Renal pelvis (tissue), 12 donors: ENCODE measurements at places on chromosomes 7 and 10. TPM values are rescaled to one million over a fixed set of nuclear protein-coding genes. Genes with fewer than 3 reads are reported as not detected.

The CDCA7L gene
- 49.4 TPM for polyA plus RNA-seq

The SRGN gene
- 10.2 TPM for polyA plus RNA-seq

The TRIM4 gene
- polyA plus RNA-seq, result 39.5 TPM

The AKR1D1 gene
- not detected for polyA plus RNA-seq

The DRGX gene
- not detected for polyA plus RNA-seq

The SLC35G1 gene
- 7.8 TPM for polyA plus RNA-seq

The OR2A1 gene
- polyA plus RNA-seq, result 1.2 TPM

DNA sequence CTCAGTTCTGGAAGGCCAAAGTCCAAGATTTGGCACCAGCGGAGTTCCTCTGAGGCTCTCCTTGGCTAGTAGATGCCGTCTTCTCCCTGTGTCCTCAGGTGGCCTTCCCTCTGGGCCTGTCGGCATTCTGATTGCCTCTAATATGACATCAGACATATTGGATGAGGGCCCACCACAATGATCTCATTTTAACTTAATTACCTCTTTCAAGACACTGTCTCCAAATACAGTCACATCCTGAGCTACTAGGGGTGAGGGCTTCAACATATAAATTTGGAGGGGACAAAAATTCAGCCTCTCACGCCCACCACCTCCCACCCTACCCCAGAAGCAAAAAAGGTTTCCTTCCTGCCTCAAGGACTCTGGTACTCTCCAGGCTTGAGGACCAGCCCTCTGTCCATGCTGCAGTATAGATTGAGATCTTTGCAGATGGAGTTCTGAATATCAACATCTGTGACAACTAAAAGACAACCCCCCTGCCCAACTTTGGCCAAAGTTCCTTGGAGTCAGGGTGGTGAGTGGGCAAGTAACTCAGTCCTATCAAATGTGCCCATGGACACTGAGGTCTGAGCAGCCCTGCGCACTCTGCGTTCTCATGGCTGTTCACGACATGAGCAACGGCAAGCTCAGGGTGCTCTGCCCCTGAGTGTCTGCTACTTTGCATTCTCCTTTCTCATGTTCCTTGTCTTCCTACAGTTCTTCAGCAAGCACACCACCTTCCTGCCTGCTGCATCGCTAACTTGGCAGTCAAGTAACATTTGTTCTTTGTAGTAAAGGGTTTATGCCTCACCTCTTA is 11.5 kb downstream of the TMEM176B start:
- DNase-seq, result no peak

DNA sequence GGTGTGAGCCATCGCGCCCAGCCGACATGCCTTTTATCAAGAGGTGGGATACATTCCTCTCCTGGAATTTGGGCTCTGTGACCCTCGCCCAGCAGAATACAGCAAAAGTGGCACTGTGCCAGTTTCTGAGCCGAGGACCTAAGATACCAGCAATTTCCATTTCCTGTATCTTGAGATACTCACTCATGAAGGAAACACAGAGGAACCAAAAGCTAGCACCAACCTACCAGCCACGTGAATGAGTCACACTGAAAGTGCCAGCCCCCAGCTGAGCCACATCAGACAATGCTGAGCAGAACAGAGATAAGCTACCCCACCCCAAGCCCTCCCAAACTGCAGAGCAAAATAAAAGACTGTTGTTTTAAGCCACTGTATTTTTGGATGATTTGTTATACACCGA is 56.3 kb downstream of the CACUL1 start:
- DNase-seq, result no peak

DNA sequence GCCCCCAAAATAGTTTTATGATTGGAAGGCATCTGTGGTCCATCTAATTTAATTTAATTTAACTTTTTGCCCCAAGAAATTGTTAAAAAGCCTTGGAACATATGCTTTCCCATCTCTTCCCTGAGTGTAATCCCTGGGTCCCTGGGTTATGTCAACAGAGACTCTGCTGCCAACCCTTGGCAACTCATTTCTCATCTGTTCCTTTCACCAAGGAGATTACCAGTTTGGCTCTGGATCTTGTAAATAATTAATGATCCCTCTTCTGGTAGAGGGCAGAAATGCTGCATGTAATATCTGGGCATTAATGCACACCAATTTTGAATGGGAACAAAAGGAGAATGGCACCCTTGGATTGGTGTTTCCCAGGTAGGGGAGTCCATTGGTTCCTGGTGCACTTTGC is 514.2 kb downstream of the CCSER2 start:
- no peak for DNase-seq

GRCh38 chr10:60827791-60828488 is 49.7 kb downstream of the CDK1 start:
- DNase-seq, result no peak

GRCh38 chr7:99374111-99375064 is at the start of gene ARPC1B:
Gene ARPC1B (plus strand): TSS chr7:99374730. CDS start chr7:99385715, 10,985 bp downstream.
- DNase-seq, result no peak

- no peak for DNase-seq
Measured at GRCh38 chr7:122755696-122756095, 53.0 kb upstream of the RNF148 start.

DNA sequence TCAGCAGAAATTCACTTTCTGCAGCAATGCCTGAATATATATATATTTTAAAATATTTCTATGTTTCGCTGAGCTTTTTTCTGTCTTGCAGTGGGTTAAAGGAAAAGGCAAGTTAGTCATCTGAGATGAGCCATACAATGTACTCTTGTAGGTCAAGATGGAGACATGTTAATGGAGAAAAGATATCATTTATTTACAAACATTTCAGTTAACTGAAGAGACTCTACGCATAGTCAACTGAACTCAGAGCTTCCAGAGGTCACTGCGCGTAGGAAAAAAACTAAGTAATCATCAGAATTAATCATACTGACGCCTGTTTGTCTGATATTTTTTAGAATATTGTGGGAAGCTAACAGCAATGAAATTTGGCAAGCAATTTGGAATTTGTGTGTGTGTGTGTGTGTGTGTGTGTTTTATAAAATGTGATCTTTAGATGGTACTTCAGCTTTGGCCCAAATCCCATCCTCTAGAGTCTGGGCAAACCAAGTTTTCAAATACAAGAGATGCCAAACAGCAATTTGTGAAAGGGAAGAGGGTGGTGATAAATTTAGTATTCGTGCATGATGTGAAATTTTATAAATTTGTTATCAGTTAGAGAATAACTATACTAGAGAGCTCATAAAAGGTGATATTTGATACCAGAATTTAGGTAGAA is 193.9 kb upstream of the AGR3 start:
- no peak for DNase-seq

DNA sequence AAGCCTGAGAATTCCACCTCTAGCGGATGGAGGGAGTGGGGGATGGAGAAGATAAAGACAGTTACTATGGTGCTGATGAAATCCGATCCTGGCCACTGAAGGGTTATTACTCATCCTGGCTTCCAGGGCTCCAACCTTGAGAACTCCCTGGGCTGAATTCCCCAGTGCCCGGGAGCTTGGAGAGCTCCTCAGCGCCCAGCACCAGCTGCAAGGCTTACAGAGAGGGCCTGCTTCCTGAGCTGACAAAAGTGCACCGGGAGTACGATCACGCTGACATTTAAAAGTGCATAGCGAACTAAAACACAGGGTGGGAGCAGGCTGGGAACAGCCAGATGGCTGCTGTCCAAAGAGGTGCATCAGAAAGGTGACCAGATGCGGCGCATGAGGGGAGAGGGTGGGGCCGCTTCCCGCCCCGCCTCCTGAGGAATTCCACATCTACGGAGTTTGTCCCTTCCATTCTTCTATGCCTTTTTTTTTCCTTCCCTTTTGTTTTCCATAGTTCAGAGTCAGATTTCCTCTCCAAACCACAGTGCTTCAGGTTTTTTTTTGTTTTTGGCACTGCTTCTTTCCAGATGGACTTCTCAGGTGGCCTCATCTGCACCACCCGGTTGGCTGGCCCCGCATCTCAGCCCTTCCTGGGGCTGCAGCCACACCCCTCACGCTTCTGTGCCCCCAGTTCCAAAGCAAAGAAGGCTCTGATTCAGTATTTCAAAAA is 62.4 kb upstream of the MKRN1 start:
- DNase-seq, result peak; percentile 92

GRCh38 chr7:81079746-81080145 is 160.9 kb upstream of the SEMA3C start:
- no peak for DNase-seq

GRCh38 chr7:35556515-35557471 is 138.1 kb downstream of the HERPUD2 start:
- DNase-seq, result no peak

GRCh38 chr10:59954296-59954695 is 47.9 kb upstream of the CCDC6 start:
- no peak for DNase-seq

GRCh38 chr7:5831196-5831595 is 49.4 kb upstream of the OCM start:
- DNase-seq, result peak; percentile 90

GRCh38 chr10:79044036-79044632 is 24.6 kb upstream of the ZMIZ1 start:
- no peak for DNase-seq

GRCh38 chr7:129774359-129774758 is 162.8 kb downstream of the NRF1 start:
- no peak for DNase-seq

DNA sequence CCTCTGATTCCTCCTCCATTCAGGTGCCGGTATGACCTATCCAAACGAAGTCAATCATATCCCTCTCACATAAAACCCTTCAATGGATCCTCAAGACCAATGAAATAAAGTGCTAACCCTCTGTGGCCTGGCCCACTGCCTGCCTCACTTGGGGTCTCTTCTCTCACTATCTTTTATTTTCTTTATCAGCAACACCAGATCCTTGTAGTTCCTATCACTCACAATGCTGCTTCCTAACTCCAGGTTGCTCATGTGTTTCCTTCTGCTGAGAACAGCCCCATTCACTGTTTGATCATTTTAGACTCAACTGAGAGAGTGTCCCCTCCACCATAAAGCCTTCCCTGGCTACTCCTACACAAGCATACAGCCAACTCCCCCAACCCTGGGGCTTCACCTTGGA is 180.6 kb downstream of the DOCK4 start:
- DNase-seq, result no peak

GRCh38 chr7:107614425-107614824 is 34.4 kb downstream of the BCAP29 start:
- DNase-seq, result no peak
